ENCODE measurements at places on chromosomes 1 and 21.

- no peak for DNase-seq
Observed at GRCh38 chr1:10665930-10666850, 130.3 kb downstream of the CASZ1 start.

- DNase-seq = no peak
Observed at GRCh38 chr1:231702331-231702730, 75.7 kb downstream of the DISC1 start.

DNA sequence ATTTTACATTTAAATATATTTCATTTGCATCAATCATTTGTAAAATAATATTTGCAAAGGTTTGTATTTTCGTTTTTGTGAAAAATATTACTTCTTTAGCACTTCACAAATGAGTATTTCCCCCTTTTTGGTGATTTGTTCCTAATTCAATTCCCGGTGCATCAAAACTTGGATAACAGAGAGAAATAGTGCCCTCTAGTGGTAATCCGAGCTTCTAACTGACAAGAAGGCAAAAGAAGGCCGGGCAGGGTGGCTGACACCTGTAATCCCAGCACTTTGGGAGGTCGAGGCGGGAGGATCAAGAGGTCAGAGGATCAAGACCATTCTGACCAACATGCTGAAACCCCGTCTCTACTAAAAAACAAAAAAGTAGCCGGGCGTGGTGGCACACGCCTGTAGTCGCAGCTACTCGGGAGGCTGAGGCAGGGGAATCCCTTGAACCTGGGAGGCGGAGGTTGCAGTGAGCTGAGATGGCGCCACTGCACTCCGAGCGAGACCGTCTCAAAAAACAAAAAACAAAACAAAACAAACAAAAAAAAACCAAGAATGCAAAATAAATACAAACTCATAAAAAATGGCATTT, 137.7 kb downstream of the COL11A1 start:
- DNase-seq = peak; percentile 28

- DNase-seq = no peak
Observed at GRCh38 chr21:42581993-42582786, 68.5 kb downstream of the SLC37A1 start.

DNA sequence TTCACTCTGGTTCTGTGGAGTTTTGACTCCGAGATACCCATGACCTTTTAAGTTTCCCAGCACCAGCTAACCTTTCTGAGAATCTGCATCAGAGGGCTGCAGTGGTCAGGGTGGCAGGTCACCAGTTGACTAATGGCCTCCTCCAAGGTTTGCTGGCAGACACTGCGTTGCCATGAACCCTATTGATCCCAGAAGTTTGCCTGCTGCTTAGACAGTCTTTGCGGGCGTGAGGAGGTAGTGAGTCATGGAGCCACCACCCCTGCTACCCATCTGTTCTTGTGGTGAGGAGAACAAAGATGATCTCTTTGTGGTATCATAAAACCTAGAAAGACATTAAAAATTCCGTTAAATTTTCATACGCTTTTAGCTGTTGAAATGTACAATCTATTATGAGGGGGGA, 180.4 kb downstream of the FGGY start:
- DNase-seq = no peak

GRCh38 chr1:64098436-64098835, 105.0 kb upstream of the UBE2U start:
- DNase-seq = no peak

GRCh38 chr1:1432274-1432950, 3.1 kb upstream of the VWA1 start:
- no peak for DNase-seq

DNA sequence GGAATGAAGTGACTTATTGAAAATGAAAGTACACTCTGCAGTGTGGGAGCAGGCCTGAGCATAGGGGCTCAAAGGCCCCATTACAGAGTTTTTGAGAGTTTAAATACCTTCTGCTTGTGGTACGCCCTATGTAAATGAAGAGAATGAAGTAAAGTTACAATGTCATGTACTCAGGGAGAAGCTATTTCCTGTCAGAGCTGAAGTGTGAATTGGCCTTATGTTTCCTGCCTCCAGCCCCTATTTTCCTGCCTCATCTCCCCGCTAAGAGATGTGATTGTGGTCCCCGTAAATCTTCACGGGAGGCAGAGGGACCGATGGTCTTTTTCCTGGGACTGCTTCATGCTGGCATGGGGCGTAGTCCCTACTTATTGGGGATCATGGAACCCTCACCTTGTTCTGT, 2.5 kb upstream of the ZNF683 start:
- no peak for DNase-seq

DNA sequence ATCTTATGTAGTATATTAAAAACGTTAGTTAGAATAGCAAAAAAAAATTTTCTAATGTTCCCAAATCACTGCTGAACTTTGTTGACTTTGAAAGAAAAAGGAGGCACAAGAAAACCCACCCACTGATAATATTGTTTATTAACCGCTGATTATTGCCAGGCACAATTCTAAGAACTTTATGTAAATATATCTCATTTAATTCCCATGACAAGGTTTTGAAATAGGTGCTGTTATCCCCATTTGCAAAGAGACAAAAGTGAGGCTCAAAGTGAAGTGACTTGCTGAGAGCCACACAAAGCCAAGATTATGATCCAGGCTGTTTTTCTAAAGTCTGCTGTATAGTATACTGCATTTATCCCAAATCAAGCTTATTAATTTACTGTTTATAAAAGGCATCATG, 56.4 kb downstream of the SASS6 start:
- no peak for DNase-seq

DNA sequence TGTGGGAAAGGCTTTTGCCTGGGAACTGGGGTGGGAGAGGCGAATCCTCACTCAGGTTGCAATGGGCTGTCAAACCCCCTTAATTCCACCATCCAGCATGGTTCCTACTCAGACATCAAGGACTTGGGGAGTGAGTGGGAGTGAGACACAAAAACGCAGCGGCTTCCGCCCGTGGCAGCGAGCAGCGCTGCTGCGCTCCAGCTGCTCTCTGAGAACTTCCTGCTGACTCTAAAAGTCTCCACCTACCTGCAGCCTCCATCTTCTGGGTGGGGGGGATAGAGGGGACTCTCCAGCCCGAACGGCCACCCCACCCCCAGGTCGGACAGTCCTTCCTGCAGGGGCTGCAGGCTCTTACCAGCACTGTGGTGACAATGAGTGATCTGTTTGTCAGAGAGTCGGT, 184.4 kb downstream of the GRIK3 start:
- no peak for DNase-seq

- no peak for DNase-seq
Observed at GRCh38 chr1:29428997-29429396, 192.7 kb downstream of the PTPRU start.

- no peak for DNase-seq
Observed at GRCh38 chr21:36477001-36477400, 2.9 kb downstream of the CLDN14 start.

DNA sequence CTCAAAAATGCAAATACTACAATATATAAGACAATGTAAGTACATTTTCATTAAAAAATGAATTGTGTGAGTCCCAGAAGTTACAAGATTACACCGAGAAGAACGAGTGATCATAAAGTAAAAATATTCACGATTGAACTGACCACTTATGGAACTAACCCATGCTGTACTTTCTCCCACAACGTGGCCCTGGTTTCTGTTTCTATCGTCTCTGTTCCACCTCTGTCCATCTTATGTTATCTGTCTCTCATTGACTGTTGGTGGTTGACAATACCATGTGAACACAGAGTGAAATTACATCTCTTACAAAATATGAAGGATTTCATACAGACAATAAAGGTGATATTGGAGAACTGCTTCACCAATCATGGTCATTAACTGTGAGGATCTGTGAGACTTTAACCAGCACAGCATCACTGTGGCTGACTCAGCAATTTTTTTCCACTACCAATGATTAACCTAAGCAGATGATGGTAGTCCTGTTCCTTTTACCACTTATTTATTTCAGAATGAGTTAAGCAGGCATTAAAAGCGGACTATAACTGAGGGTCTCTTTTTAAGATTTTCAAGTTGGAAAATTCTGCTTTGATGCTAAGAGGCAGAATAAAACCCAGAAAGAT, 165.1 kb downstream of the TGFB2 start:
- DNase-seq = no peak

GRCh38 chr1:97089173-97089572, 367.6 kb downstream of the PTBP2 start:
- DNase-seq = no peak

GRCh38 chr1:55886856-55887712, 671.9 kb upstream of the USP24 start:
- no peak for DNase-seq

DNA sequence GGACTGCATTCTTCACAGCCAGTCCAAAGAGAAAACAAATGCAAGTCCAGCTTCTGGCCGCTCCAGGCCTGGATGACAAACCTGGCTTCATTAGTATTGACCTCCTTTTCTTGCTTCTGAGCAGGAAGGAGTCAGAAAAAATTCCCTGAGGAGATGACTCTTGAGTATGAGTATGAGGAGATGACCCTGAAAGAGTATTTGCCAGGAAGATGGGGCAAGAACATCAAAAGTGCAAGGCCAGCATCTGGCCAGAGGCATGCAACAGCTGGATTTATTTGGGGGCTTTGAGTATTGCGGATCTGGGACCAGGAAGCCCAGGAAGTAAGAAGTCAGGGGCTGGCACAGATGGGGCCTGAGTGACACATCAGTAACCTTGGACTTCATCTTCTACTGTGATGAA, 113.9 kb downstream of the GLIS1 start:
- DNase-seq = no peak

- no peak for DNase-seq
Observed at GRCh38 chr1:25485536-25486411, 55.1 kb downstream of the MACO1 start.

GRCh38 chr1:230303822-230304221, 122.3 kb downstream of the PGBD5 start:
- DNase-seq = no peak

DNA sequence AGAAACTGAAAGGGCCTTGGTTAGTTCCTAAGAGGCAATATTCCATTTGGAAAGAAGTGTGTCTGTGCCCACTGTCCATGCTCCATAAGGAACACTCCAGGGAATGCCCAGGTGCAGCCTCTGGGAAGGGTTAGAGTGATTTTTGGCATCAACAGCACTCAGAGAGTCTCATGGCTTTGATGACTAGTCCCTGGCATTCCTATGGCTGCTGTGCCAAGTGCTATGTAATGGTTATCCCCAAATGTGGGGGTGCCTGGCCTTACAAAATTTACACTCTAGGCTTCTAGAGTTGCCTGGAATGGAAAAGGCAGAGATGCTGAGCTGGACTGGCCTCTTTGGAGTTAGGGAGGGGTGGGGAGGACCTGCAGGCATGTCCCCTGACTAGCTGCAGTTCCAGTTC, 75.0 kb upstream of the BCAR3 start:
- DNase-seq = no peak

GRCh38 chr1:152170287-152170905, 11.4 kb upstream of the RPTN start:
- no peak for DNase-seq

GRCh38 chr1:65514041-65514440, 93.6 kb downstream of the LEPR start:
- DNase-seq = no peak

DNA sequence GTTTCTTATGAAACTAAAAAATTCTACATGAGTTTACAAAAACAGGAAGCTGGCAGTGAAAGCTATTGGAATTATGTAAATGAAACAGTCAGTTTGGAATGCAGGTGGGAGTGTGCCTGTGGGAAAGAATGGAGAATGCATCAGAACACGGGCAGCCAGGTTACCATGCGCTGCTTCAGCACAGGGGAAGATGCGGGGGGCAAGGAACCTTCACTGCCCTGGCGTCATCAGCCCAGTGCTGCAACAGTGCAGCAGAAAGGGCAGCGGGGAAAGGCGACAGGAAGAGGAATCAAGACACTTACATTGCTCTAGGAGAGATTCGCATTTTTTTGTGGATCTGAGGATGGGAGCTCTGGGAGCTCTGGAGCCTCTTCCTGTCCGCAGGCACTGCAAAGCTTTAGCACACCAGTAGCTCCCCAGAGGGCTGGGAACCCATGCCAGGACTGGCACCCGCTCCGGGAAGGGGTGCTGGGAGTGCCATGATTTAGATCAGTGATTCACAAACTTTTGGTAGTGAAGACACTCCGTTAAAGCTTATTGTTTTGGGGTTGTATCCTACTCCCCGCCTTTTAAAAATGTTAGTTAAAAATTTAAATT, 64.1 kb upstream of the WDR26 start:
- DNase-seq = no peak

GRCh38 chr1:222876182-222876581, 61.3 kb downstream of the DISP1 start:
- no peak for DNase-seq

DNA sequence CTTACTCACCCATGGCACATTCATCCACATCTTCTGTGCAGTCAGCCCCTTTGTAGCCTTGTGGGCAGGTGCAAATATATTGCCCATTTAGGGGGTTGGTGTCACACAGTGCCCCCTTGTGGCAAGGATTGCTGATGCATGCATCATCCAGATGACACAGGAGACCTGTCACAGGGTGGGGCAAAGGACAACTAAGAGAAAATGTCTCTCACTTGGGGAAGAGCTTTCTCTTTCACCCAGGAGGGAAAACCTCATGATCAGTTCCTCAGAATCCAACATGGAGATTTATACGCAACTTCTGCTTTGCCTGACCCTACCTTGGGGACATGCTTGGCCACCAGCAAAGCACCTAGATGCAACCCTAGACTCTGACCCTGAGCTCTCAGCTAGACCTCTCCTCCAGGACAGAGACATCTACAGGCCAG, 71.8 kb upstream of the ADAM30 start:
- peak; percentile 29 for DNase-seq

- no peak for DNase-seq
Observed at GRCh38 chr1:176767714-176768136, 304.8 kb downstream of the PAPPA2 start.

GRCh38 chr1:22628698-22629444, 7.6 kb upstream of the C1QA start:
- DNase-seq = no peak

DNA sequence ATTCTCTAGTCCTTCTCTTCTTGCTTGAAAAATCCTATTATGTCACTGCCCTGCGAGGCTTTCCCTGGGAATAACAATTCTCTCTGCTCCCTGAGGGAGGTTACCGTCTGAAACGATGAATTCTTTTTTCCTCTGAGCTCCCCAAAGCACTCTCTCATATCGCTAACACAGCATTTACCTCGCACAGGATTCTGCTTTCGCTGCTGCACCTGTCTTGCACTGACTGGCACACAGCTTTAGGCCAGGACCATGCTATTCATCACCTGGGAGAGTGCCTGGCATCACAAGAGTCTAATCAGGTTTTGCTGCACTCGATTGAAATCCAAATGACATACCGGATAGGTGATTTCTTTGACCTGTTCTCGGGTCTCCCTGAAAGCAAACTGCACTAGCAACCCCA, 52.8 kb upstream of the GNG4 start:
- no peak for DNase-seq

All from KG1 (cell line).